ENCODE measurements at places on chromosomes 2 and 18.

GRCh38 chr2:128091726-128092080 is 703 bp downstream of the UGGT1 start:
- no peak for DNase-seq

- DNase-seq = no peak
These were observed 215.7 kb downstream of the SLC4A10 start for GRCh38 chr2:161839926-161840325.

GRCh38 chr2:159760326-159760725 is 37.7 kb downstream of the CD302 start:
- DNase-seq = no peak

DNA sequence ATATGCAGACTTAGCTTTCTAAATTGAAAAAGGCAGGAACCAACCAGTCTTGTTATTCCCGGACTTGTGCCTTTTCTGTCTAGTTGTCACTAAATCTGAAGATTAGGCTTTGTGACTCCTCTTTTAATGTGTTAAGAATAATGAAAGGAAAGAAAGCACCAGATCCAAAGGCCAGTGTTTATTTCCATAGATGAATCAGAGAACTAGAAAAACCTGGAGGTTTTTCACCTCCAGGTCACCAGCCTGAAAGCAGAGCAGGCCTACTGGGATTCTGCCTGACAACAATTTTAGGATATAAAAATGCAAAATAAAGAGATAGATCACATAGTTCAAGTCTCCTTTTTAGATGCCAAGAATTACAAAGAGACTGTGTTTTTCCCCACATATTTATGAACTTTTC is 160.4 kb downstream of the GULP1 start:
- DNase-seq = no peak

DNA sequence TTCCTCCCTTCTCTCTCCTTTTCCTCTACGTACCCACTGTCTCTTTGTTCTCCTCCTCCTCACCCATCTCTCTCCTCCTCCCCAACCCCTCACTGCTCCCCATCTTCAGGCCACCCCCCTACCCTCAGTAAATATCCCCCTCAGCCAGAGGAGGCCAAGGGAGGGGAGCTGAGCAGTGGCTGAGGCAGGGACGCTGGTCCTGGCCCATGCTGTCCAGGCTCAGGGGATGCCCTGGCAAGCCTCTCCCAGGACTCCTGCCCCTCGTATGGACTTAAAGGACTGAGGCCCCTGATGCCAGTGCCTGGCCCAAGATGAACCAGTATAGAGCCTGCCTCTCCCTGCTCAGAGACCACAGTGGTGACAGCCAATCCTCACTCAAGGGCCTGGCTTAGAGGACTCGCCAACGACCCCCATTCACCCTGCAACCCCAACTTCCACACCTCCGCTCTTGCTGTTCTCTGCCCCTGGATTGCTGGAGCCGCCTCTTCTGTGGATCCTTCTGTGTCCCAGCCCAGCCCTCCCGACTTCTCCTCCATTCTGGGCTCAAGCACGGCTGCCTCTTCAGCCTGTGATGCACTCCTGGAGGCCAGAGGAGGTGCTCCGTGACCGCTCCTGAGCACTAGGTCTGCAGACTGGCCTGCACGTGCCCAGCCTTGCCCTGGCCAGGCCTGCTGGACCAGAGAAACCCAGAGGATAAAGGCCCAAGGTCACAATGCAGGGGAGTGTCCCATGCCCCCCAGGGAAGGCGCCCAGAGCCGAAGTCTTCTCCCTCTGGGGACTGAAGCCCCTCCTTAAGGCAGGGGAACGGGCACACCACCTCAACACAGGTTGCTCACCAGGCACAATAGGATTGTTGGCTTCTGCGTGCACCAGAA is 9.5 kb upstream of the DUSP2 start:
- DNase-seq = no peak

DNA sequence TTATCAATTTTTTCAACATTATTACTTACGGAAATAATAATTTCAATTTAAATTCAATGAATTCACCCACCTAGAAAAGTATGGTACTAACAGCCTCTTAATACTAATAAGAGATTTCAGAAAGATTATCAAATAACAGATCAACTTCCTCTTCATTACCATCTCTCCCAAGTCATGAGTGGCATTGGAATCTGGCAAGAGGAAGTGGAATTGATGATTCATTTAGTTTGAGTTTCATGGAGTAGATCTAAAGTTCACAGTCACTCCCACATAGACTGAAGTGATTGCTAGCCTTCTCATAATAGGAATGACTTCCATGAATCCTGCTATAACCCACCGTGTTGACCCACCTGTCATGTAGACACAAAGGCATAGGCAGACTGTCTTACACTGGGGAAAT is 77.7 kb upstream of the WDR75 start:
- peak; percentile 23 for DNase-seq

DNA sequence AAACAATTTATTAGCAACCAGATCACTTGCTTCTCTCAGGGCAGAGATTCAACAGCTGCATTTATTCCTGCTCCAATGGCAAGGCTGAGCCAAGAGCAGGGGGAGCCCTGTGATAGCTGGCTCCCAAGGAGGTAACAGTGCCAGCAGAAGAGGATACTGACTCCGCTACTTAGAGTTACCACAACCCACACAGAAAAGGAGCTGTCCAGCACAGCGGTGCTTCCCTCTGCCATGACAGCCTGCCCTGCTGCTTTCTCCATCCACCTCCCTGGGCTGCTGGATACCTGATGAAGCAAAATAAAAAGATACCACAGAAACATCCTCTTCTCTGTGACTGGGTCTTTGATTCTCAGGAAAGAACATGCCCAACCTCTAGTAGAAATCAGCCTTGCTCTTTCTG is 467.2 kb downstream of the LRRTM4 start:
- no peak for DNase-seq

GRCh38 chr18:452816-453215 is 47.7 kb downstream of the COLEC12 start:
- DNase-seq = no peak

- no peak for DNase-seq
These were observed 54.3 kb upstream of the TSPYL6 start for GRCh38 chr2:54310311-54310710.

DNA sequence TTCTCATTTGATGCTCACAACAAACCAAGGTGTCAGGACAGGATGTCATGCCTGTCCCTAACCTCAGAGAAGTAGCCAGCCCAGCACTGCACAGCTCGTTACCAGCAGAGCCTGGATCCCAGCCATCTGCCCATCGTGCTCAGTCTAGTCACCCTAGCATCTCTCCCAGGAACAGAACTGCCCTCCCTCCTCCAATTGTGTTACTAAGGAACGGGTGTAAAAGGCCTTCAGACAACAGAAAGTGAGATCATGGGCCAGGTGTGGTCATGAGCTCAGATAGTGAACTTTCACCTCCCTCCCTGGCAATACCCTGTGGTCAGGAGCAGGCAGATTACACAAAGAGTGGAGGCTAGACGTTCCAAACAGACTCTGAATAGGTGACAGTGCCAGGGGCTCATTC is 111.8 kb upstream of the PPP1CB start:
- DNase-seq = peak; percentile 40

DNA sequence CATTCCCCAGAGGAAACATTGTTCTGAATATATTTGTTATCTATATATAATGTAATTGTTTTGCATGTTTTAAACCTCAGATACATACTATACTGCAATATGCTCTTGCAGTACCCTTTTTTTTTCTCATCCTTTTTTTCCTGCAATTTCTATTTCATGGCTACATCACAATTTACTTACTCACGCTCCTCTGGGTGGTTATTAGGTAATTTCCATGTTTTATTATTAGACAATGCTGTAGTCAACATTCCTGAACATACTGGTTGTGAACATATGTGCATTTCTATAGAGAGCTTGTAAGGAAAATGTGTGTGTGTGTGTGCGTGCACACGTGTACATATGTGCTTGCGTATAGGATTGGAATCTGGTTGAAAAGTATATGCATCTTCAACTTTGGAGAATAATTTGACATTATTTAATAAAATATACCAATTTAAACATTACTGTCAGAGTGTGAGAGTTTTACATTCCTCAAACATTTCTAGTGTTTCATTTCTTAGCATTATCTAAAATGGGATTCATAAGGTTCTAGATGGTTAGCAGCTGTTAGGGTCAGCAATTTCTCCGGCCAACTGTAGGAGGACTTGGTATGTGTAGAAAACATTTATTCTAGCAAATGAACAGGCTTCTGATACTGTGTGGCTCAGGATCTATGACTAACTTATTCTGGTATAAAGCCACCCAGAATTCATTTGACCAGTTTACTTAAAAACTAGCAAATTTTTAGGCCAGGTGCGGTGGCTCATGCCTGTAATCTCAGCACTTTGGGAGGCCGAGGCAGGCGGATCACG is 22.4 kb downstream of the NCOA1 start:
- no peak for DNase-seq

DNA sequence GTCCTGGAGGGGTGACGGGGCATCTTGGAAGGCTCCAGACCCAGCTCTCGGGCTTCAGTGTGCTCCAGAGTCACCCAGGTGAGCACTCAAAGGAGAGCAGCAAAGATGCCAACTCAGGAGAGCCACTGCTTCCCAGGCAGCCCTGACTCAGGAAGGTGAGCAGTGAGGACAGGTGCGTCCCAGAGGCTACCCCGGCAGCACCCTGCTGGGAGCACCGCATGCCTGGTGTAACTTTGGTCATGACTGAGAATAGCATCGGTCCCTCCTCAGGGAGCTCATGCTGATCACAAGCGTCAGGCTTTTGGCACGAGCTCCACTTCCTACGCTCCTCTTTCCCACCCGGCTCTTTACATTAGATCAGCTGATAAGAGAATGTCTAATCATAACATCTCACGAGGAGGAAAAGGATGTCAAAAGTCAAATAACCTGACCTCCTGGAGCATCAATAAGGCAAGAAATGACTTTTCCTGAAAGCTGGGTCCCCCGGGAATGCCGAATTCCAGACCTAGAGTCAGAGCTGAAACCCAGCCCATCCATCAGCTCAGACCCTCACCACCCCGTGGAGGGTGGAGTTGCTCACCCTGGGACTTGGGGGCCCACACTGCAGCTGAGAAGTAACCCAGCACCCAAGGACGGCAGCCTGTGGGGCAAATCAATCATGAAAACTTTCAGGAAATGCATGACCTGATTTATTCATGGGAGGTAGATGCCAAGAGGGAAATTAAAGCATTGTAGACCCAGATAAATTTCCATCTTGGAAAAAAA is 248.8 kb downstream of the ACKR3 start:
- DNase-seq = no peak

DNA sequence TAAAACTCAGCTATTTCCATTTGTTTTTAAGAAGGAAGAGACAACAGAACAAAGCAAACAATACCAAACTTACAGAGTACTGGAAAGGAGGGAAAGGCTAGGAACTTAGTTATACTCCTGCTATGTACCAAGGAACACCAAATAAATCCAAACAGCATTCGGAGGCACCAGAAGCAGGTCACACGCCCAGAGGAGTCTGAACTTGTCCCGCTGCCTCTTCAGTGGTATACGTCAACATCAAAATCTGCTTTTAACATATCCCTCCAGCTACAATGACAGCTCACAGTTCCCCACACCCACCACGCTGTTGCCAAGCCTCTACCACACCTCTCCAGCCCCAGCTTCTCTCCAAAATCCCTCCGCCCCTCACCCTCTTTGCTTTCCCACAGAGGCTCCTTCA is 17.3 kb downstream of the C2orf76 start:
- DNase-seq = no peak

GRCh38 chr2:145110668-145111356 is 590.9 kb upstream of the ZEB2 start:
- no peak for DNase-seq

- no peak for DNase-seq
These were observed 5.1 kb downstream of the AFF3 start for GRCh38 chr2:100137318-100137717.

- DNase-seq = no peak
These were observed 1090.0 kb downstream of the BCL11A start for GRCh38 chr2:59463426-59463825.

GRCh38 chr2:124983595-124983994 is 958.5 kb downstream of the CNTNAP5 start:
- DNase-seq = no peak

DNA sequence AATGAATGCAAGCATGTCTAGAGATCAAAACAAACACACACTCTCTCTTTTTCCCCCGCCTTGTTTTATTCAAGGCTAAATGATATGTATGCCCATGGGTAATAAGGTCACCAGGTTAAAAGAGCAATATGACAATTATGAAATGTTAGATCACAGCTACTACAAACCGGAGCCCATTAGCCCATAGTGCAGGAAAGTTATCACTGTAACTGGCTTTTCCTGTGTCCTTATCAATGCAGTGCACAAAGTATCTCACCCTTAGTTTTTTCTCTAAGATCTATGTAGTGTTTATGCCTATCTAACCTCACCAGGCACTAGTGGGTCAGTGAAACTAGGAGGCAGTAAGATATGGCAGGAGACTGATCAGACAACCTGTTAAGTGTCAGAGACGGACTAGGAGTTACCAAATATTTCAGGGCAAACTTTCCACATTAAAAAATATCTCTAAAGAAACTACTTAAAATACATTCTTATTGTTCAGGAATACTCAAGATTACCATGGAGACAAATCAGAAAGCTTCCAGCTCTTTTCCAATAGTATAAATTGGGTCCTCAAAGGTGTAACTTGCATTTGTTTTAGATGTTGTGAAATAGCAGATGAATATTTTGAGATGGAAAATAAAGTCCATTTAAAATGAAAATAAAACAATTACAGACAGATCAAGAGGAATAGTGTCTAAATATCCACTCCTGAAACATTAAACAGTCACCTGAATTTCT is 282.2 kb downstream of the EXOC6B start:
- no peak for DNase-seq

- no peak for DNase-seq
These were observed 12.9 kb upstream of the TEX51 start for GRCh38 chr2:126885751-126886210.

DNA sequence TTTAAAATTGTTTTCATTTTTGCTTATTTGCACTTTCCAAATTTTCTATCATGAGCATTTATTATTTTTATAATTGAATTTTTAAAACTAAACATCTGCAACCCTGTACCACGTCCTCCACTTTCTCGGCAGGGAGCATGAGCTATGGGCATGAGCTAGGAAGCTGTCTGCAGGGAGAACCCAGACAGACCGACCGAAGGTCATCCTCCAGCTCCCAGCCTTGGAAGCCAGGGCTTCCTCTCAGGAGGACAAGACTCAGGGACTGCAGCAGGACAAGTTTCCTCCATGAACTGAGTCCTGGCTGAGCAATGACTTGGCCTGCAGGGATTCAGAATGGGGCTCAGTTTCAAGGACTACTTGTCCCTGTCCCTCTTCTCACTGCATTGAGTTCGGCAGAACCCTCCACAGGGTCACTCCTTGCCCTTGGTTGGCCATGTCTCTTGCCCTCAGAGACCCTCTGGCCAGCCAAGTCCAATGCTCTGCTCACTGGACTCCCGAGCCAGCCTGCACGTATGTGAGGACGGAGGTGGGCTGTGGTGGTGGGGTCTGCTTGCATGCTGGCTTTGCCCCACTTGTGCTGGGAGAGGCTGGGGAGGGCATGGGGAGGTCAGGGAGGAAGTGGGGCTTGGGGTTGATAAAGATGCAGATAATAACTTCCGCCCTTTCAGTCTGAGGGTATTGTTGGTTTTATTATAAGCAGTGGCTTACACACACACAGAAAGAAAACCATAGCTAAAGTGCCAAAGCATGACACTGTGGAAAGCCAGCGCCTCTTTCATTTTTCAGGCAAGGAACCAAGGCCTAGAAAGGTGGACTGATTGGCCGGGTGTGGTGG is 6.6 kb downstream of the NMUR1 start:
- no peak for DNase-seq

- DNase-seq = no peak
These were observed 514.2 kb upstream of the MYT1L start for GRCh38 chr2:2845267-2845666.

- no peak for DNase-seq
These were observed 51.2 kb downstream of the WDR75 start for GRCh38 chr2:189492451-189492850.

GRCh38 chr18:44601447-44601846 is 79.2 kb upstream of the SETBP1 start:
- no peak for DNase-seq

GRCh38 chr18:24395049-24395795 is 2.4 kb downstream of the OSBPL1A start:
- DNase-seq = no peak

Measured in Calu3 (cell line).